ENCODE measurements at places on chromosomes 16 and 17.

- DNase-seq = no peak
These were observed 362 bp downstream of the KLHDC4 start for GRCh38 chr16:87765473-87765775.

DNA sequence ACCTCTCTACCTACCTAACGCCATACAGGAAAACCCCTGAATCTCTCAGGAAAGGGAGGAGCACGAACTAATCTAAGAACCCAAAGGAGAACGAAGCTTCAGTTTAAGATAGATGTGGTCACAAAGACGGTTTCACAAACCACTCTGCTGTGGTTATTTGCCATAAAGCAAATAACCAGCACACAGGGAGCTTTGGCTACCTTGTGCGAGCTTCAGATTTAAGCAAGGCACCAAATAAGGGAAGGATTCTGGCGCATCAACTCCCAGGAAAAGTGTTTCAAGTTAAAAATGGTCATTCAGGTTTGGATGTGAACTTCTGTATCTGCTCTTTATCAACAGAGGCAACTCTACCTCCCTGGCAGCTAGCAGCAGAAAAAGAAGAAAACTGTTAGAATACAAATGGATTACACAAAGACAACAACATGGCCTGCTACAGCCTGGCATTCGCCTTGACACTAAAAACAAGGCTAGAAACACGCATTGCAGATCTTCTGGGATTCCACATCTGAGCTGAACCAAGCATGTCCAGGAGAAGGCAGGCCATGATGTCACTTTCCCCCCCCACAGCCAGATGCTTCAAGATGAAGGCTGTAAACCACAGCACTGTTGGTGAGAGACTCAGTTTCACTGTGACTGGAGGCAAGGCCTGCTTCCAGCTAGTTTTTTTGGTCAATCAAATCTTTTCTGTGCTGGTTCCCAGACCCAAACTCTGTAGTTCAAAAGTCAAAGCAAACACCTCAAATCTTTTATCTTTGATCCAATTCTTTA, 43.6 kb downstream of the SMG6 start:
- DNase-seq = no peak

- peak; percentile 94 for DNase-seq
These were observed 408 bp upstream of the KPNA2 start for GRCh38 chr17:68035131-68035522.

DNA sequence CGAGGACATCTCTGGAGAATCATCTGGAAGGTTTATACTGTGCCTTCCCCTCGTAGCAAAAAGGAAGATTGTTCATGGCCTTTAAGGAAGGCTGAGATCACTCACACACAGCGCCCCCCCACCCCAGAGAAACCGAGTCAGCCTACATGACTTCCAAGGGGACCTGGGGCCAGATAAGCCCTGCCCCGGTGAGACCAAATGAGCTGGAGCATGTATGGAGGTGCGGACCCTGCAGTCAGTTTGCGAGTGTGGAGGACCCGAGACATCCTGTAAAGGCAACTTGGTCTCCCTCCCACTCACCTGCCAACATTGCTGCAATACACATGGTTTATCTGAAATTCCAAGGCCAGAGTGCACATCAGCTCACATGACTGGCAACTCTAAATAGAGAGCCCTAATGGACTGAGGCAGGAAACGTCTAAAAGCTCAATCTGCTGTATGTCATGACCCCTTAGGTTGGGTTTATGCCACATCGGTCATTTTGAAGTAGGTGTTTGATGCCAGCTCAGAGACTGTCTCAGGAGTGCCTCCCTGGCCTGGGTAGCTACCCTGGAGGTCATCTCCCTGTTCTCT, 233.6 kb downstream of the CPPED1 start:
- DNase-seq = no peak

DNA sequence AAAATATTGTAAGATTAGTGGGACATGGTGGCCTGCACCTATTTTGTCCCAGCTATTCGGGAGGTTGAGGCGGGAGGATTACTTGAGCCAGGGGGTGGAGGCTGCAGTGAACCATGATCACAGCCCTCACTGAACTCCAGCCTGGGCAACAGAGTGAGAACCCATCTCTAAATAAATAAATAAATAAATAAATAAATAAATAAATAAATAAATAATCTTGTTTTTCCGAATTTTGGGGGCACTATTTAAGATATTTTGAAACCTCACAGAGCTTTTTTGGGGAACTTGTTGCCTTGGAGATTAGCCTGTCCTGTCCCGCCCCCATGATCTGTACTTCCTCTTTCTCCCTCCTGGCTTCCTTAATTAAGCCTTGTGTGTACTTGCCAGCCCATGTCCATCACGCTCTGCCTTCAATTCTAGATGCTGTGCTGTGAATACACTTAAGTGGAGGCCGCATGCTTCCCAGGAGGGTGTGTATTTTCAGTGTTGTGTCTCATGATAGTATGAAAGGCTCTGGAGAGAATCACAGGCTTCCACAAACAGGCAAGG, 4.4 kb downstream of the LGALS9 start:
- no peak for DNase-seq

GRCh38 chr16:78642621-78643285, 543.3 kb downstream of the WWOX start:
- no peak for DNase-seq

DNA sequence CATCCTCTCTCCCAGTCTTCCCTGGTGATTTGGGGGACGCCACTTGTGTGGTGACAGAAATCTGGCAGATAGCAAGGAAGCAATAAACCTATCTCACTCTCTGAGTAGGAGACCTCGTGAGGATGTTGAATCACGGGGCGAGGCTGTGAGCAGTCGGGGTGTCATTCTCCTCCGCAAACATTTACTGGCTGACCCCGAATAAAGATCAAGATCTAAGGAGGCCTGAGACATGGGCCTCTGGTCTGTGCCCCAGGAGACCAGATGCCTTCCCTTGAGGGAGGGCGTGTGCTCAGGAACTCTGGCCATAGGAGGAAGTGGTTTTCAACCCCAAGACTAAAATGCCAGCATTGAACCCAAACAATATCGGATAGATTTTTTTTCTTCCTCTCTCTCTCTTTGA, 53.1 kb downstream of the FOXL1 start:
- no peak for DNase-seq

All from dorsolateral prefrontal cortex (tissue), 122 donors.